Astrocyte of the spinal cord (primary cell): ENCODE measurements at places on chromosomes 1 and 21.

- DNase-seq = no peak
Observed at GRCh38 chr1:10932088-10932487, 80.4 kb upstream of the TARDBP start.

- DNase-seq = no peak
Observed at GRCh38 chr1:21378705-21379494, 61.0 kb upstream of the NBPF3 start.

GRCh38 chr1:33392639-33393038, 38.3 kb downstream of the PHC2 start:
- no peak for DNase-seq

GRCh38 chr21:43012596-43012995, 38.2 kb downstream of the PKNOX1 start:
- peak; percentile 20 for DNase-seq
